ENCODE measurements at places on chromosomes 1 and 21.
A peak's percentile ranks its signal among the peaks of the same experiment; 100 is the strongest.

DNA sequence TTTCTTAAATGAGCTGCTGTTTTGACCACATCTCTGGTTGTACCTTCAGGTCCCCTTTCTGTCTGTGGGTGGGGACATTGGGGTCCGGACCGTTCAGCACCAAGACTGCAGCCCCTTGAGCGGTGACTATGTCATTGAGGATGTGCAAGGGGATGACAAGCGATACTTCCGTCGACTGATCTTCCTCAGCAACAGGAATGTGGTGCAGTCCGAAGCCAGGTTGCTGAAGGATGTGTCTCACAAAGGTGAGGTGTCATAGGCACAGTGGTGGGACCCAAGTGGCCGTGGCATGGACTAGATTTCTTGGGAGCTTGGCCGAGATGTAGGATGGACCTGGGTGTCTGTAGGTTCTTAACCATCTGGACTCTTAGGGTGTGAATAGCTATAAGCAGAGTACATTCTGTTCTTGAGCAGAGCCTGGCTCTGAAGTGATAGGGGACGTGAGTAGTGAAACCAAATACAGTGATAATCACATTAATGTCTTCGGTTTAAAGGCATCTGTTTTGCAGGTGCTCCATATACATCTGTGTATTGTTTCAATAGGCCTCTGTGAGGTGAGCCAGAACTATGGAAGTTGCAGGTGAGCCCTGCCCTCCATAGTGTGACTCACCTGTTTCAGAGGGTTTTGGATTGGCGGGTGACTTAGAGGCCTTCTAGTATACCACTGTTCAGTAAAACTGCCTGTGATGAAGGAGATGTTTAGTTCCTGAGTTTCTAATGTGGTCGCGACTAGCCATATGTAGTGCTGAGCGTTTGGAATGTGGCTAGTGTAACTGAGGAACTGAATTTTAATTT, 6.4 kb downstream of the METTL13 start:
- DNase-seq = peak; percentile 25

DNA sequence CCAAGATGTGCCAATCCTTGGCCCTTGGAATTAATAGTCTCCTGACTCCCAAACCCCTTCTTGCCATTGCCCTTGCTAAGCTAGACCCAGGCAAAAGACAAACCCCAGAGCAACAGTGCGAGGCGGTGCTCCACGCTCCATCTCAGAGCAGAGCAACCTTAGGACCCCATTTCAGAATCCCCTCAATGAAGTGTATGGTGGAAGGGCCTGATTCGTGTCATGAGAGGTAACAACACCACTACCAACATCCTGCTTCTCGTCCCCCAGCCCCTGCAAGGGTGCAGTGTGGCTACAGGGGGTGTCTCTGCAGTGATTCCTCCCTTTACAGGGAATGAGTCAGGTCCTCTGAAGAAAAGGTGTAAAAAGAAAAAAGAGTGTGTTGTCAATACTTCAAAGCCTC, 103.9 kb upstream of the IRF2BP2 start:
- DNase-seq = no peak

- no peak for DNase-seq
Measured at GRCh38 chr1:200660719-200661118, 9.0 kb downstream of the DDX59 start.

DNA sequence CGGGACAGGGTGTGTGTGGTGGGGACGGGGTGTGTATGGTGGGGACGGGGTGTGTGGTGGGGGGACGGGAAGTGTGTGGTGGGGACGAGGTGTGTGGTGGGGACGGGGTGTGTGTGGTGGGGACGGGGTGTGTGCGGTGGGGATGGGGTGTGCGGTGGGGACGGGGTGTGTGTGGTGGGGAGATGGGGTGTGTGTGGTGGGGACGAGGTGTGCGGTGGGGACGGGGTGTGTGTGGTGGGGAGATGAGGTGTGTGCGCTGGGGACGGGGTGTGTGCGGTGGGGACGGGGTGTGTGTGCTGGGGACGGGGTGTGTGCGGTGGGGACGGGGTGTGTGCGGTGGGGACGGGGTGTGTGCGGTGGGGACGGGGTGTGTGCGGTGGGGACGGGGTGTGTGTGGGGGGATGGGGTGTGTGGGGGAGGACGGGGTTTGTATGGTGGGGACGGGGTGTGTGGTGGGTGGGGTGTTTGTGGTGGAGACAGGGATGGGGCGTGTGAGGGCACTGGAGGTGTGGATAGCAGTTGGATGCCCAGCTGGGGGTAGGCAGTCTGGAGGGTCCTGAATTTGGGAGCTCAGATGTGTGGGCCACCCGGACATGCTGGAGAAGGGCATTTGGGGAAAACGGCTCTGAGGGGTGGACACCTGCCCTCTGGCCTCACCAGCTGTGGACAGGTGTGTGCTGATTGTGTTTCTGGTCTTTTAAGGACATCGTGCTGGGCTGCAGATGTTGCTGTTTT, 16.9 kb downstream of the IBA57 start:
- DNase-seq = no peak

- no peak for DNase-seq
Measured at GRCh38 chr1:26858160-26858559, 4.8 kb upstream of the SFN start.

DNA sequence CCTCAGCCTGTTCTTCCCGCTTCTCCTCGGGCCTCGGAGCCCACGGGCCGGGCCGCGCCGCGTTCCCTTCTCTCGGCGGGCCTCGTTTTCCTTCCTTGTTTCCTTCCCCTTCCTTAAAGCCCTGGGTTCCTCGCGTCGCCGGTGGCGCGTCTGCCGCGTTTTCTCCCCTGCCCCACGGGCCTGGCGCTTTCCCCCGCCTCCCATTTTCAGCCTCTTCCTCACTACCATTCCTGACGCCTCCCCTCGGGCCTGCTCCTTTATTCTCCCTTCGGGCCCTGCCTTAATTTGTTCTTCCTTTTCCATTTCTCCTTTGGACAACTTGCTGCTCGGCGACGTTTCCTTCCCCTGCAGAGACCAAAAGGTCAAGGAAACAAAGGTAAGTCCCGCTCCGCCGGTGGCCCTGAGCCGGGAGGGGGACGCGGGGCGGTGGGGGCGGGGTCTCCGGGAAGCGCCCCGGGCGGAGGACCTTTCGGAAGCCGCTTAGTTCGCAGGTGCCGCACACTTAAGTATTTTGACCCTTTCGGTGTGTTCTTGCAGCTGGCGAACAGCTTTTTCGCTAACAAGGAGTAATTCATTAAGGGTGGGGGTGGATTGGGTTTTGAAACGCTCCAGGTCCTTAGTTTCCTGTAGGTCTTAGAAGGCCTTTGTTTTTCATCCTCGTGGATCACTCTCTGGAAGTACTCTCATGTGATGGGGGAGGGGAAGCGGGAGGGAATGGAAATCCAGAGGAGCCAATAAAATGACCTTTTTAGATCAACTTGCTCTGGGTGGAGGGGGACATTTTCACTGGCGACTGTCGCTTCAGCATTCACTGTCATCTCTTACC, 780 bp downstream of the YTHDF2 start:
- DNase-seq = peak; percentile 67

- DNase-seq = no peak
Measured at GRCh38 chr1:94401206-94401605, 17.0 kb upstream of the ABCD3 start.

GRCh38 chr21:33971492-33972013, 55.9 kb upstream of the ATP5PO start:
- DNase-seq = peak; percentile 72

- DNase-seq = peak; percentile 66
Measured at GRCh38 chr1:3380469-3380868, 74.0 kb upstream of the ARHGEF16 start.

DNA sequence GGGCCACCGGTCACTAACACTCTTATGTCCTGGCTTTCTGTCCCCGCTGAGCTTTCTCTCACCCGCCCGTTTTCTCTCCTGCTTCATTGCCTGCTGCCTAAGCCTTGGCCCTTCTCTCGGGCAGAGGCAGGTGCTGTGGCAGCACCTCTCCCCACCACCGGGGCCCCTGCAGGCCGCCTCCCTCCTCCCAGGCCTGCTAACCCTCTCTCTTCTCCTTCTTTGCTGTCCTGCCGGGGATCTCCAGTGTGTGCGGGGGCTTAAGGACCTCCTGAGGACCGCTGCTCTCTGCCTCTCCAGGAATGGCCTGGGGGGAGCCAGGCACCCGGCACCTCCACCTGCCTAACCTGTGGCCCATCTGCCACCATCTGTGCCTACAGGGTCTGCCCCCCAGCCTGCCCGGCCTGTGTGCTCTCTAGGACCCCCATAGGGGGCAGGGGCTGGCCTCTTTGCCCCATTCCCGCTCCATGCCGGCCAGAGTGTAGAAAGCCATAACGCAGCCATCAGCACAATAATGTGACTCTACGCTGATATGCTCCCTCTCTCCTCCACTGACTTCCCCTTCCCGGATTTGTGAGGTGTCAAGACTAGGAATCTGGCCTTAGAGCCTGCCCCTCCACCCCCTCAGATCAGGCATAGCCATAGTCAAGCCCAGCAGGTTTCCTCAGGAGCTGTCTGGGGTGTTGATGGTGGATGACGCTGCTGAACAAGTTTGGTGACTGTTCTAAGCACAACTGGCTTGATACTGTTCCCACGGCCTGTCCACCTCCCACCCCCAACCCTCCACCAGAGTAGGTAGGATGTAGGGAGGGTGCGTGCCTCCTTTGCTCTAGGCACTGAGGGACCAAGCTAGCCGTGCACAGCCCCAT, 6.1 kb upstream of the SFN start:
- no peak for DNase-seq

- peak; percentile 65 for DNase-seq
Measured at GRCh38 chr21:44969931-44970755, 30.3 kb downstream of the SLX9 start.

- no peak for DNase-seq
Measured at GRCh38 chr1:28792644-28793121, 19.3 kb upstream of the OPRD1 start.

DNA sequence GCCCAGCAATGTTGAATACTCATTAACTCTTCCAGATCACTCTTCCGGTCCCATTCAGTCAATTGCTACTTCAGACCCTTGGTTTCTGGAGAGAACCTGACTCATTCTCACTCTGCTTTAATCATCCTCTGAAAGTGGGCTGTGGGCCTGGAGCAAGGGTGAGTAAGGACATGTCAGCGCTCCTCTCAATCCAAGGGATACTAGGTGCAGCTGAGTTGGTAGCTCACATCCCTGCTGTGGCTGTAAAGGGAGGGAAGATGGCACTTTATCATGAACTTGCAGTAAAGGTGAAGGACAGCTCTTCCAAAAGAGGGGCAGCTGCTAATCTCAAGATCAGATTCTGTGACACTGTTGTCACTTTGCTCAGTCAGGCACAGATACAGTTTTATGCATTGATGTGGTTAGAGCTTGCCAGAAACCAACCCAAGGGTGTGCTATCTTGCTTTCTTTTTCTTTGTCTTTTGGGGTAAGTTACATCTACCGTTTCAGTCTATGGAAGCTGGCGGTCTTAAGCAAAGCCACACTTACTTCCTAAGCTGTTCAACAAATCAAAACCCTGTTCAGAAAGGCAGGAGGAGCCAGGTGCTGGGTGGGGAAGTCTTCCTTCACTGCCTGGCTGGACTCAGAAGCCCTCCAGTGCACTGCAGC, 26.5 kb upstream of the NTPCR start:
- peak; percentile 98 for DNase-seq

DNA sequence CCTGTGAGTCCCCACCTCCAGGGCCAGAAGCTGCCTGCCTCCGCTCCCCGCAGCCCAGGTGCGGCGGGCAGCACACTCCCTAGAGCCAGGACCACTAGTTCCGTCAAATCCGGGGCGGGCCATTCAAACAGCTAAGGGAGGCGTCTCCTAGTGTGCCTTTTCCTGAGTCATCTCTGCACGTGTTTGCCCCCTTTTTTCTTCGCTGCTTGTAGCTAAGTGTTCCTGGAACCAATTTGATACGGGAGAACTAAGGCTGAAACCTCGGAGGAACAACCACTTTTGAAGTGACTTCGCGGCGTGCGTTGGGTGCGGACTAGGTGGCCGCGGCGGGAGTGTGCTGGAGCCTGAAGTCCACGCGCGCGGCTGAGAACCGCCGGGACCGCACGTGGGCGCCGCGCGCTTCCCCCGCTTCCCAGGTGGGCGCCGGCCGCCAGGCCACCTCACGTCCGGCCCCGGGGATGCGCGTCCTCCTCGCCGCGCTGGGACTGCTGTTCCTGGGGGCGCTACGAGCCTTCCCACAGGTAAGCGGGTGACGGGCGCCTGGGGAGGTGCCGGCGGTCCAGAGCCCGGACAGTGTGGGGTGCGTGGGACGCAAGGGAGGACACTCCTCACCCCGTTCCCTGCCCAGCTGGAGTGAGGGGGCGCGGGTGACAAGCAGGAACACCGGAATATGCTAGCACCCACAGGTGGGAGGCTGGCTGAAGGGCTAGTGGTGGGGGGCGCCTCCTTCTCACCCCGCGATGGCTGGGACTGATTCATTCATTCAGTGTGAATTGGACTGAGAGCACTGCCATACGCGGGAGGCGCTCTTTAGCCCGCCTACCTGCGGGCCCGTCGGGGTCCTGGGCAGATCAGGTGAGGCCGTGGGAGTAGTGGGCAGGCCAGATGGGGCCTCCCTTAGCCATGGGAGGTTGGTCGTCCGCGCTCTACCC, at the start of gene TNFRSF8:
Gene TNFRSF8, plus strand, starts transcription at position 163 of the 932 bp plus-strand sequence. Its CDS starts 296 bp downstream, at position 459.
- no peak for DNase-seq

DNA sequence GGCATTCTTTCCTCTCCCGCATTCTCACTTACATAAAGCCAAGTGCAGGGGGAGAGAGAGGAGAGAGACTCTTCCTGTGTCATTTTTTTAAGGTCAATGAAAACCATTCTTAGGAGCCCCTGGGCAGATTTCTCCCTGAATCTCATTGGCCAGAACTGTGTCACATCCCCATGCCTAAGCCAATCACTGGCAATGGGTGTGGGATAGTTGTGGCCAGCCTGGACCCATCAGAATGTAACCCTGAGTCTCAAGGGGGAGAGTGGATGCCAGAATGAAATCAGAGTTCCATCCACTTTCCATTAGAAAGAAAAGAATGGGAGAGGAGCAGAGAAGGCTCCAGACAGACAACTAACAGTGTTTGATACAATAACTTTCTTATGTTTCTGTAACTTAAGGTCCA, 31.2 kb upstream of the COQ8A start:
- no peak for DNase-seq

- no peak for DNase-seq
Measured at GRCh38 chr1:206506405-206507283, 687 bp upstream of the RASSF5 start.

- DNase-seq = peak; percentile 28
Measured at GRCh38 chr1:231353086-231353485, 15.0 kb downstream of the SPRTN start.

DNA sequence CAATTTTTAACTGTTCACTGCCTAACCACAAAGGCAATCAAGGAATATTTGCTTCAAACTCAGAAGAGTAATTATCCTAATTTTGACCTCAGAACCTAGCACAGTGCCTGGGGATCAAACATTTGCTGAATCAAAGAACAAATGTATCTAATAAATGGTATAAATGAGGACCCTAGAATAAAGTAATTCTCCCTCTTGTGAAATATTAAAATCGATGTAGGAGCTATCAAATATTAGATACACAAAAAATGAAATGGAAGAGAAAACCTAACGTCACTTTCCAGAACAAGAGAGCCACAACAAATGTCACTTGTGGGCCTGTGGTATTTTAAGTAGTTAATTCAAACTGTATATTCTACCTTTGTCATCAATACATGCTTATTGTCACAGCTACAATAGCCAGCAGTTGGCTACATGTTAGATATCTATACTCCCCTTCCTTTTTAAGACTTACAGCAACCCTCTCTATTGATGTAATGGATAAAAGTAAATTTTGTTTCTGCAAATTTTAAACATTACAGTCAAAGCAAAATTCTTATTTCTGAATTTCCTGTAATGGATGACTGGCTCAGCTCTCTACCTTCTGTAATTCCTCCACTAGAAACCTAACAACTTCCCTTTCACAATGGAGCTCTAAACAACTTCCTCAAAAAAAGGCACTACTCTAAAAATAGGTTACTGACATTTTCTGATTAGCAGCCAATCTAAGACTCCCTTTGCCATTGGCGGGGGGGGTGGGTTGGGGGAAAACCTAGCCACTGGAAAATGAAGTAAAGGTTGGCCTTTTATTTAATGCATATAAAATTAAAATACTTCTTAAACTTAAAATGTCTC, 37.6 kb downstream of the PUM1 start:
- DNase-seq = no peak
